ENCODE measurements at places on chromosomes 11 and 22.

- DNase-seq: no peak
Observed at GRCh38 chr11:55714982-55715888, 53.2 kb downstream of the OR4C6 start.

GRCh38 chr11:4090258-4090657 lies 4.3 kb upstream of the RRM1 start:
- DNase-seq: no peak

GRCh38 chr11:72754544-72755155 lies 2.4 kb upstream of the ARAP1 start:
- no peak for DNase-seq

GRCh38 chr11:48193876-48194275 lies 22.7 kb upstream of the OR4B1 start:
- DNase-seq: no peak

- no peak for DNase-seq
Observed at GRCh38 chr11:95867105-95867504, 56.8 kb downstream of the MTMR2 start.

DNA sequence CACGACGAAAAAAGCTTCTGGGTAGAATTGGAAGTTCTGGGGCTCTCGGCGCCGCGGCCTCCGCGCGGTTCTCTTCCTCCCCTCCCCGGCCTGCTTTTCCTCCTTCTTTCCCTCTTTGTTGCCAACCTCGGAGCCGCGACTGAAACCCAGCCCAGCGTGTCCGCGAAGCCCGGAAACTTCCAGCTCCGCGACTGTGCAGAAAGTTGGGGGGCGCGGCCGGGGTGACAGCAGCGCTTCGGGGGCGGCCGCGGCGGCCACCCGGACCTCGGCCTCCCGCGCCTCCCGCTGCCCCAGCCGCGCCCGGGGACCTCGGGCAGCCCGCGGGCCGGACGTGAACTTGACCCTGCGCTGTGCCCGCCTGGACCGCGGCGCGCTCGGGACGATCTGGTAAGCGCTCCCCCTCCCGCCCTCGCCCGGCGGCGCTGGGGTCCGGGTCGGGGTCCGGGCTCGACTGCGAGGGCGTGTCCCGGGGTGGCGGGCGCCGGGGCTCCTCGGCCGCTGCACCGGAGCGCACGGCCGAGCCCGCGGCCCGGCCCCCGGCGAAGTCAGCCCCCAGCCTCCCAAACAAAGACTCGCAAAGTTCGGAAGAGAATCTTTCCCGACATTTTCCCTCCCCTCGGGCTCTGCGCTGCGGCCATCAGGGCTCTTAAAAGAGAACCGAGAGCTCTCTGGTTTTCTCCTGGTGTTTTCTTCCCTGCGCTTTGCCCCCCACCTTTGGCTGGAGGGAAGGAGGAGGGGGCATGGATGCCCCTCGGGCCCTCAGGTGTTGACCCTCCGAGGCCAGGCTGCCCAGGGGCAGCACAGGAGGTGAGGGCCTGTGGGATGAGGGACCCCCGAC lies 67.9 kb upstream of the WNT7B start:
- no peak for DNase-seq

GRCh38 chr22:40764763-40765441 lies 54.2 kb downstream of the SLC25A17 start:
- no peak for DNase-seq

Data from thymus (tissue), 14 donors.